ENCODE measurements at places on chromosomes 2 and 18.

GRCh38 chr2:240601061-240601830 is 14.7 kb downstream of the CAPN10 start:
- no peak overlapping the region for H3K27ac ChIP-seq
- H3K4me1 ChIP-seq = no peaks in the 10 kb centered on the region
- no peak for DNase-seq
- no peaks in the 10 kb centered on the region for H3K36me3 ChIP-seq
- H3K4me3 ChIP-seq = no peak overlapping the region

- H3K36me3 ChIP-seq = no peaks in the 10 kb centered on the region
- DNase-seq = no peak
- no peak overlapping the region for H3K4me3 ChIP-seq
- H3K4me1 ChIP-seq = no peaks in the 10 kb centered on the region
Observed at GRCh38 chr18:57333940-57334339, 18.4 kb upstream of the ST8SIA3 start.

DNA sequence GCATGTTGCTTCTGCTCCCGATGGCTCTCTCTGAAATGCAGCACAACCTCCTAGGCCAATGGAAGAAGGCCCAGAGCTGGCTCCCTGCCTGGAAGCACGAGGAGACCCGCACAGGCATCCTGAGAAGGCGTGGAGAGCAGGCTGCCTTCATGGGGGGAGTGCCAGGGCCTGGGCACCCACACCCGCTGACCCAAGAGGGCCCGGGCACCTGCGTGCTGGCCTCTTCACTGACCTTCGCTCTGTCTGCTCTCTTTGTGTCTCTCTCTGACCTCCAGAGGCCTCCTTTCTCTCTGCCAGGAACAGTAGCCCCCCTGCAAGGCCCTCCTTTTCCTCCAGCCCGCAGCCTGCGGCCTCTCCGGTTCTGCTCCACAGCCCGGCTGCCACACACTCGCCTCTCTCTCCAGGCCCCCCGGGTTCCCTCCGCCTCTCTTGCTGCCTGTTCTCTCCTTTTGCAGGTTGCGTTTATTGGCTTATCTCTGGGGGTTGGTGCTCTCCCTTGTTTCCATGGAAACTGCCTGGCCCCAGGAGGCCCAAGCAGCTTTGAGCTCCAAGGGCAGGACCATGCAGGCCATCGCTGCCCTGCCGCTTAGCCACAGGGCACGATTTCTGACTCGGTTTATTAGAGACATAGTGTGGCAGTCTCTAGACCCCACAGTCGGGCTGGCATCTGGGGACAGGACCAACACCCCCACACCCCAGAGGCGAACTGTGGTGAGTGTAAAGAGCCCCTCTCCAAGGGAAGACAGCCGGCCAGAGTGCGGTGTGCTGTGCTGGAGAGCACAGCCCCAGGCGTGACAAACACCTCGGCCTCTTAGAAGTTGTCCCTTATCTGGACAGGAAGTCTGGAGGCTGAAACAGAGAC is 1.7 kb downstream of the MZT2B start:
- H3K27ac ChIP-seq = no peak overlapping the region
- peaks cover 6% of the 10 kb centered on the region for H3K4me1 ChIP-seq
- no peaks in the 10 kb centered on the region for H3K27me3 ChIP-seq
- H3K4me3 ChIP-seq = no peak overlapping the region
- no peaks in the 10 kb centered on the region for H3K36me3 ChIP-seq
- no peak for DNase-seq

DNA sequence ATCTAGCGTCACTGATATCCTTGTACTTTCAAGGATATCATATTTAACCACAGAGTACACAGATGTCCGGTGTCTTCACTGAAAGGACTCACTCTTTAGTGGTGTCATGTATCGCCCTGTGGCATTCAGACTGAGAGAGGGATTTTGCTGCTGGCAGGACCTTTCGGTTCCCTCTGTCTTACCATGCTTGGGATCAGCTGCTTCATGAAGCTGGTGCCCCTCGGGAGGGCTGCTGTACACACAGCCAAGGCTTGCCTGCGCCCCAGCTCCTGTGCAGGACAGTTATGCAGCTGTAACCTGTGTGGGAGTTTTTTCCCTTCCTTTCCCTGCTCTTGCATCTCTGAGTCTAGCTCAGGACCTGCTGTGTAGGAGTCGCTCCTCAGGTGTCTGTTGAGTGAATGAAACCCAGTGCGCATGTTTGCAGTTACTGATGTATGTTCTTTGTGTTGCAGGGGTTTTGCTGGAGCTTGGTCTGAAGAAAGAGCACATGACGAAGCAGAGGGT is 64.4 kb downstream of the GREB1 start:
- H3K4me1 ChIP-seq = no peaks in the 10 kb centered on the region
- H3K36me3 ChIP-seq = no peaks in the 10 kb centered on the region
- no peak for DNase-seq
- H3K4me3 ChIP-seq = no peak overlapping the region

DNA sequence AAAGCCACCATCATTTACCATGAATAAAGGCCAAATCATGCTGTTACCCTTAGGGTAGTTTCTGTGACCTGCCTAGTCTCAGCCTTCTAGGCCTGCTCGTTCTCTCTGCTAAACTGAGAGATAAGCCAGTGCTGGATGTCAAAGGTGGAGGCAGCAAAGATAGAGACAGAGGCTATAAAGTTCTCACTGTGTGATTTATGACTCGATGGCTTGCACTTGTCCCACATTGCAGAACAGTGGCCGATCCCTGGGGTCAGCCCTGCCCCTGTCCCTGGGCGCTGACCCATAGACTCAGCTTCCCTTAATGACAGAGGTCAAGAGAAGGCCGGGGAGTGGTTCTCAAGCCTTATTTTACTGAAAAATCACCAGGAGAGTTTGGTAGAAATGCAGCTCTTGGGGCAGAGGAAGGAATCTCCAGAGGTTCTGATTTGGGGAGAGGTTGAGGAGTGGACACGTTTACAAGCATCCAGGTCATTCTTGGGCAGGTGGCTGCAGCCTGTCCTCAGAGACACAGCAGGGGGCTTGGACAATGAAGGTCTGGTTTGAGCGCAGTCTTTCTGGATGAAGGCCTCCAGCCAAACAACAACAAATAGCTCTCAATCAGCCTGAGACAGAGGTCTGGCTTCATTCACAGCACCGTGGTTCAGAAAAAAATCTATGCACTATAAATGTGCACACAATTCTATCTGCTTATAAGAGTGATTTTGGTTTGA is 143.5 kb downstream of the ACKR3 start:
- H3K36me3 ChIP-seq = no peaks in the 10 kb centered on the region
- no peak overlapping the region for H3K4me3 ChIP-seq
- H3K4me1 ChIP-seq = no peaks in the 10 kb centered on the region
- no peaks in the 10 kb centered on the region for H3K27me3 ChIP-seq
- no peak for DNase-seq
- no peak overlapping the region for H3K27ac ChIP-seq

GRCh38 chr2:178333851-178334250 is 117.1 kb downstream of the PRKRA start:
- H3K36me3 ChIP-seq = no peaks in the 10 kb centered on the region
- no peaks in the 10 kb centered on the region for H3K4me1 ChIP-seq
- no peak overlapping the region for H3K4me3 ChIP-seq
- DNase-seq = no peak
- no peak overlapping the region for H3K27ac ChIP-seq
- H3K27me3 ChIP-seq = no peaks in the 10 kb centered on the region

DNA sequence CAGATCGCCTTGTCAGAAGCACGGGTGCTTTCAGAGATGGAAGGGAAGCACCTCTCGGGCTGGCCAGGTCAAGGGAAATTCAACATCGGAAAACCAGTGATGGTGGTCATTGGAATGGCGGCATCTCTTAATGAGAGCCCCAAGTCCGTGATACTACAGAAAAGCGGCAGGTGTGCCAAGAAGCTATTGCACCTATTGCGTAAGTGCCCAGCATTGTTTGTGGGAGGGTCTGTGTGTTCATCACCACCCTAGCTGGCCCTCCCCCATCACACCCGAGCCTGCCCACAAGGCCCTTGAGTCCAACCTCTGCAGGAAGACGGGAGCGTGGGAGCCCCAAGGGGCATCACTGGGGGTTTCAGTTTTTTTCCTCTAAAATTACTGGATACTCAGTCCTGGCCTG is 100.7 kb downstream of the DGKD start:
- H3K36me3 ChIP-seq = peaks cover 3% of the 10 kb centered on the region
- no peak for DNase-seq
- no peaks in the 10 kb centered on the region for H3K27me3 ChIP-seq
- no peak overlapping the region for H3K4me3 ChIP-seq

GRCh38 chr18:79367480-79367879 is 28.2 kb upstream of the NFATC1 start:
- no peak for DNase-seq
- no peaks in the 10 kb centered on the region for H3K4me1 ChIP-seq
- no peak overlapping the region for H3K27ac ChIP-seq
- no peaks in the 10 kb centered on the region for H3K27me3 ChIP-seq
- H3K36me3 ChIP-seq = no peaks in the 10 kb centered on the region

GRCh38 chr2:119702918-119703401 is 24.0 kb downstream of the TMEM177 start:
- no peaks in the 10 kb centered on the region for H3K27me3 ChIP-seq
- H3K4me3 ChIP-seq = no peak overlapping the region
- H3K4me1 ChIP-seq = no peaks in the 10 kb centered on the region
- H3K27ac ChIP-seq = no peak overlapping the region
- no peaks in the 10 kb centered on the region for H3K36me3 ChIP-seq

- no peak overlapping the region for H3K27ac ChIP-seq
- DNase-seq = no peak
- peaks cover 25% of the 10 kb centered on the region for H3K4me1 ChIP-seq
- no peaks in the 10 kb centered on the region for H3K27me3 ChIP-seq
Observed at GRCh38 chr2:30219886-30220875, 11.2 kb upstream of the LBH start.

DNA sequence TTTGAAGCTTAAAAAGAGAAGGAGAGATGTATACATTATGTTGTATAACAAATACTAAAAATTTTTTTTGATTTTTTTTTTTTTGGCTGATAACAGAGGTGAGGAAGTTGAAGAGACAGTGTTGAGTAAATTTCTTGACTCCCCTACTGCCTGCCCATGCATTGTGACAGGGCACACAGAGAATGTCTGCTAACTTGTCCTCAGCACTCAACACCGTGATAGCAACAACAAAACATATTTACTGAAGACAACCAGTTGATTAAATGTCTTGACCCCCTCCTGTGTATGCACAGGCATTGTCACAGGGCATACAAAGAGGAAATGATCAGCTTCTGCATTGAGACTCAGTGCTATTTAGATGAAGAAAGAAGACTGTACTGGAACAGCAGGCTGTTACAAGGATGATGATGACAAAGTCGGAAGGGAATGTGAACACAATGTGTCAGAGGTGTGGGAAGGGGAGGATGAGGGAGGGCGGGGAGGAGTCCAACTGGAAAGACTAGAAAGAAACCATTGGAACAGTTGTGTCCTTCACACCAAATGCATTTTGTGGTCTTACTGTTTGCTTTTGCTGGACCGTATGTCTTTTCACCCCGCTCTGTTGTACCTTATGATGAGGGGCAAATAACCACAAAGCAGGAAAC is 89.5 kb downstream of the CERS6 start:
- no peaks in the 10 kb centered on the region for H3K36me3 ChIP-seq
- H3K4me3 ChIP-seq = no peak overlapping the region
- H3K4me1 ChIP-seq = no peaks in the 10 kb centered on the region
- no peak for DNase-seq
- no peak overlapping the region for H3K27ac ChIP-seq
- H3K27me3 ChIP-seq = no peaks in the 10 kb centered on the region

- H3K27ac ChIP-seq = no peak overlapping the region
- H3K27me3 ChIP-seq = no peaks in the 10 kb centered on the region
- DNase-seq = no peak
Observed at GRCh38 chr2:25567406-25567805, 106.0 kb downstream of the DTNB start.

- no peaks in the 10 kb centered on the region for H3K4me1 ChIP-seq
- no peak for DNase-seq
- no peak overlapping the region for H3K27ac ChIP-seq
Observed at GRCh38 chr2:33093283-33093993, 146.7 kb downstream of the LTBP1 start.

DNA sequence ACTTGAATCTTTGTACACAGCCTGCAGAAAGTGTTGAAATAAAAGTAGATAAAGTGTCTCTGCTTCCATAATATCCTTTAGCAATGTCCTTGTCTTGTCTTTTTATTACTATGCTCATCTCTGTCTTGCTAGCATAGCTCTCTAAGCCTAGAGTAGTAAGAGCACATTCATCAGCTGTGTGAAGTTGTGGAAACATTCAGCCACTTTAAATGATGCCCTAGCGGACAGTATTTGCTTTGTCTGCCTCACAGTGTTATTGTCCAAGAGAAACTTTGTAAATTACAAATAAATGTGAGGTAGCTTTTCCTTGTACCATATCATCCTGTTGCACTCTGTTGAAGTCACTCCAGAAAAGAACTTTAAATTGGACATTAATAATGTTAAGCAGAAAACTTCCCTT is 60.3 kb upstream of the TTC21B start:
- H3K27me3 ChIP-seq = no peaks in the 10 kb centered on the region
- no peak overlapping the region for H3K27ac ChIP-seq
- no peaks in the 10 kb centered on the region for H3K4me1 ChIP-seq
- no peaks in the 10 kb centered on the region for H3K36me3 ChIP-seq
